ENCODE measurements at places on chromosomes 12 and 14.

DNA sequence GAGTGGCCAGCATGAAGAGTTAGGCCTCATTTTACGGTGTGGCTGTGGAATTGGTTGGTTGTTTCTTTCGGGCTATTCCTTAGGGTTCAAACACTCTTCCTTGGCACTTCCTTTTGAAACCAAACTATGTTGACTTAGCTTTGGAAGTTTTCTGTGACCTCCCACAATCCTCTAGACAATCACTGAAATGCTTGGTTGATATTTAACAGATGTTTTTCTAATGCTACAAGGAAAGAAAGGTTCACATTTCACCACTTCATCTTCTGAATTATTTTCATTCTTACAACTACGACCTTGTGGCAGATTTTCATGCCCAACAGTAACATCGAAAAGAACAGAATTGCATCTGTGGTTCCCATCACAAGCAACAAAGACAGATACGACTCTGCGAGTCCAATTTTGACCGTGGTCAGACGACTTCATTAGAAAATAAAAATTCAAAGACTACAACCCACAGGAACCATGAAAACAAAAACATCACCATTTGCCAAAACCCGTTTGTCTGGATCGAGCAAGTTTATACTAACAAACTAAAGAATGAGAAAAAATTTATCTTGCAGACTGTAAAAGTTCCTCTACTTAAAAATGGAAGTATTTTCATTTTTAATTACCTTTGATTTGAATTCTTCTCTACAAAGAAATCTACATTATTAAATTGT, 16.9 kb downstream of the PRKAB1 start:
- DNase-seq: no peak

DNA sequence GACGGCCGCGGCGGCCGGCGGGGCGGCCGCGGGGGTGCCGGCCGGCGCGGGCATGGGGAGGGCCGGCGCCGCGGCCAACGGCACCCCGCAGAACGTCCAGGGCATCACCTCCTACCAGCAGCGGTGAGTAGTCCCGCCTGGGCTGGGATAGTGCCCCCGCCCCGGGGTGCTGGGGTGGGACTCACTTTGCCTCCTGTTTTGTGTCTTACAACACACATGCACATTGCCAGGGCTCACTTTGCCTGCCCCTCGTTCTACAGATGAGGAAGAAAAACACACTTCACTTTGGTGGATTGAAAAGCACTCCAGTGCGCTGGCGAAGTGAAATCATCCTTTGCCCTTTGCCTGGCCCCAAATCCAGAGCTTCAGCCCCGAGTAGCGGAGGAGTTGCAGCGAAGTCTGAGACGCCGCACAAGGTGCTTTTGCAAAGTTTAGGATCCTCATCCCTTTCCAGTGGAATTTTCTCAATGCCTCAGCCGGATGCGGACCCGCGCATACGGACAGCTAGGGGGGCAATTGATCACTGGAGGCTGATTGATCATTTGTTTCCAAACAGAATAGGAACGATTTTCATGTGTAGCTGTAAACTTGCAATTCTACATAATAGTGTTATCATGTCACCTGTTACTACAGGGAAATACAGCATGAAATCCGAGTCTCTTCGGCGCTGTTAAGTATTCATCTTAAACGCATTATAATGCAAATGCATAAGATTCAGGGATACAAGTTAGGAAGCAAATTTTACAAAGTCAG, 3.6 kb upstream of the NPAS3 start:
- DNase-seq: peak; percentile 28

DNA sequence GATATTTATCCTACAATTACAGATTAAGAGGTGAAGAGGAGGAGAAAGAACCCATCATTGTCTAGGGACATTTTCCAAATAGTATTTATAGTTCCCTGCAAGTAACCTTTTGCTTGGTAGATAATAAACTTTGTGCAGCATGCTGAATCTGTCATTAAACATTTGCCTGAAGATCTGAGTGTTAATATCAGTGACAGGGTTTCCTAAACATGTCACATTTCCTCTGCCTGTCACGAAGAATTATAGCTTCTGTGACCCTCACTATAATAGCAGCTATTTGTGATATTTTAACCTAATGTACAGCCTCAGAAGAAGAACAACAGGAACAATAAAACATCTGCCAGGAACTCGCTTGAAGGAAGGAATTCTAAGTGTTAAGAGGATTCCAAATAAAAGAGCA, 350.3 kb downstream of the GXYLT1 start:
- DNase-seq: no peak

DNA sequence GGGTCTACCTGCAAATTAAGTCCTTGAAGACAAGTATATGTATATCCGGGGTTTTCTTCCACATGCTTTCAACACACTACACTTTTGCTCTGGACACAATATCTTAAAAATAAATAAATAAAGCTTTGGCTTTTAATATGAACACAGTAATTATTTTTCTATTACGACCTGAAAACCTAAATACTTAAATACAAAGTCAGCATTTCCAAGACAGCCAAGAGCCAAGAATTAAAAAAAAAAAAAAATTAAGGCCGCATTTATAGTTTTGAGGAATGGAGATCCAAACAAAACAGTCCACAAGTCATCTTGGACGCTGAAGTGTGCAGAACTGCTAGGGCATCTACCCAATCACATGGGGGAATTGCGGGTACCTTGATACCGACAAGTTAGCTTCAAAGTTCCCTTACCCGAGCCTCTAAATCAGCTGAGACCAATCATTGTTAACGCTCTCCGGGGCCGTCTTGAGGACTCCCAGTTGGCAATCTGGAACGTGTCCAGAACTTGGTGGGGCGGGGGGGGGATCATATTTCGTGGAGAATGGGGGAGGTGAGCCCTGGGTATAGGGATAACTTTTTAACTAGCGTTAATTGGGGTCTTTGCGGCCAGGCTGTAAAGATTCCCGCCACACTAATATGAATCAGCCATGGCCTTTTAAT, 731 bp upstream of the PCNX4 start:
- no peak for DNase-seq

GRCh38 chr14:61973981-61974380, 211.8 kb downstream of the SNAPC1 start:
- DNase-seq: no peak

DNA sequence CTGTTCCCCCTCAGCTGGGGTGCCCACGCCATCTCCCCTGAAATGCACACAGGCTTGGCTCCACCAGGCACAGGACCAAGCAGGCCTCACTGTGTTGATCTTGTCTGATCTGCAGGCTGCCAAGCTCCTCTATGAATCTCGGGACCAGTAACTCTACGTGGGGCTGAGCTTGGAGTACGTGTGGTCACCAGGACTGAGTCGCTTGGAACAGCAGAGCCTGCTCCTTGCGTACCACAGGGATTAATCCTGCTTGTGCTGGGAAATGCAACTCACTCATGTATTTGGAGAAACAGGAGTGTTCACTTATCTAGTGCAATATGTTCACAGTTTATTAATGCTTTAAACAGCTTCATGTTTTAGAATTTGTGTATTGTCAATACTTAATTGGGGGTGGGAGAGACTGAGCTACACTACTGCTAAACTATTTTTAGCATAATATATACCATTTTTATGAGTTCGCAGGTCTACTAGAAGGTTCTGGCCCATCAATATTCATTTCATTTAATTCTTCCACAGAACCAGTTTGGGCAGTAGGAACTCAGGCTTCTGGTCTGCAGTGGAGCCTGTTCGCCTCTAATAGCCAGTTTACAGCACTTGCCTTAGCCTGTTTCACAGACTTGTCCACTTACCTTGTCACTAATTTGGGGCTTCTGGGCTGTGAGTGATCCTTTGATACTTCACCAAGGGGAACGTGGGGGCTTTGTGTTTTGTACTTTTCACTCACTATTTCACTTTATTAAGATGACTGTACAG, 17.4 kb downstream of the ZFYVE21 start:
- no peak for DNase-seq

GRCh38 chr12:726281-727140, 25.9 kb upstream of the WNK1 start:
- no peak for DNase-seq

DNA sequence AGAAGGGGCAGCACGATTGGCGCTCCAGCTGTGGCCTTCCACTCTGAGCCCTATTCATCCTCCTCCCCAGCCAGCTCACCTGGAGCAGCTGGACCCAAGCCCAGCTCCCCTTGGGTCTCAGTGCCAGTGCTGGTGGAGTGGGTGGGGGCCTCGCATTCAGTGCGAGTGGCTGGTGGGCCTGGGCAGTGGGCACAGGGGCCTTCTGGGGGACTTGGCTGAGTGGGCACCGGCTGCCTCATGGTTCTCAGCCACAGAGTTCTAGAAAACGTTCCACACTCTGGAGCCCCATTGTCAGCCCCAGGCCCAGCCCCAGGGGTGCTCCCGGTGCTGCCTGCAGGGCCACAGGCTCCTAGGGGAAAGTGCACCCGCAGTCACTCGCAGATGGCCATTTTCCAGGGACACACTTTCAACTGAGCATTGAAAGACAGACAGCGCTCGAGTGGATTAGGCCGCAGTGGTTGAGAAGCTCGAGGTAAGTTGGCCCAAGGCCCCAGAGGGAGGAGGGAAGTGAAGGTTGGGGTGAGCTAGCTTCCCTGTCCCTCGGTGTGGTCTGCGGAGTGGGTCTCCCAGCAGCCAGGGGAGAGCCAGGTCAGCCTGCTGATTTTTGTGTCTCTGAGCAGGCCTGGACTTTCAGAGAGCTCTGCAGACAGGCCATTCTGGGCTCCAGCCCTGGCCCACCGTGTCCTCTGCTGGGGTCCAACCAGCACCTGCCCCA, 3.8 kb downstream of the CLBA1 start:
- no peak for DNase-seq

DNA sequence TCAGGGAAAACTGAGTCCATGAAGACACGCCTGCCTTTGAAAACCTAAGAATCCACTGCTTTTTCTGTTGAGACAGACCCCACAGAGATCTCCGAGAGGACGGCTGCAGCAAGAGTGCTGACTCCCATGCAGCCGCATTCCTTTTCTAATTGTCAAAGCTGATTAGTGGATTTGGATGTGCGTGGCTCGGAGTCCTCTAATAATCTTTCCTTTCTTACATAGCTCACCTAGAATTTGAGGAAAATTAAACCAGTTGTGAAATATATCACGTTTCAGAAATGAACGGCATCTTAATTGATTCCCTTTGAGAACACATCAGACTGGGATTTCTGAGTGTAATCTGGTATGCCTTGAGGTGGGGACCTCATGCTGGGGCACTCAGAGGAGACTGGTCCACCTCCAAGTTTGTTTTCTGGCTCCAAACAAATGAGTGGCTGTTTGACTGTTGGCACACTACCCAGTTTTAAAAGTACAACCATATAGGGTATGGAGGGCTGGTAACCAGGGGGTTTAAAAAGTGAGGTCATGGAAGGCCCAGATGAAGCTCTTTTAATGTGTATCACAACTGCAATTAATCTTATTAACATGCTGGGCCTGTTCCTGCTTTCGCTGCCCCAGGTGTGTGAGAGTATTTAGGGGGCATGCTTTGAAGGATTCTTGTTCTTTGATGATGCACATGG, 63.3 kb downstream of the RASSF3 start:
- no peak for DNase-seq

DNA sequence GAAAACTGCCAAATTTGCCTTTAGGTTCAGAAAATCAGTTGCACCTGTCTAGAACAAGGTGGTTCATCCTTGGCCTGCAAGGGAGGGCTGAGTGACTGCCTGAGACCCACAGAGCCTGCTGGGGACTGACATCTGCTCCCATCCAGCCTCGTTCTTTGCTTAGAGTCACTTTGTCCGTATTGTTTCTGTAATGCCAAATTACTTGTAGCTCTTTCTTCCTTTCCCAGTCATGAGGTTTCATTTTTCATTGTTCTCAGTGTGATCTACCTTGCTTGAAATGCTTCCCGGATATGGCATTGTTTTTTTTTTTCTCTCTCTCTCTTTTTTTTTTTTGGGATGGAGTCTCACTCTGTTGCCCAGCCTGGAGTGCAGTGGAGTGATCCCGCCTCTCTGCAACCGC, 21.3 kb downstream of the TSPAN9 start:
- DNase-seq: no peak

GRCh38 chr12:16329594-16329993, 17.9 kb upstream of the MGST1 start:
- no peak for DNase-seq

DNA sequence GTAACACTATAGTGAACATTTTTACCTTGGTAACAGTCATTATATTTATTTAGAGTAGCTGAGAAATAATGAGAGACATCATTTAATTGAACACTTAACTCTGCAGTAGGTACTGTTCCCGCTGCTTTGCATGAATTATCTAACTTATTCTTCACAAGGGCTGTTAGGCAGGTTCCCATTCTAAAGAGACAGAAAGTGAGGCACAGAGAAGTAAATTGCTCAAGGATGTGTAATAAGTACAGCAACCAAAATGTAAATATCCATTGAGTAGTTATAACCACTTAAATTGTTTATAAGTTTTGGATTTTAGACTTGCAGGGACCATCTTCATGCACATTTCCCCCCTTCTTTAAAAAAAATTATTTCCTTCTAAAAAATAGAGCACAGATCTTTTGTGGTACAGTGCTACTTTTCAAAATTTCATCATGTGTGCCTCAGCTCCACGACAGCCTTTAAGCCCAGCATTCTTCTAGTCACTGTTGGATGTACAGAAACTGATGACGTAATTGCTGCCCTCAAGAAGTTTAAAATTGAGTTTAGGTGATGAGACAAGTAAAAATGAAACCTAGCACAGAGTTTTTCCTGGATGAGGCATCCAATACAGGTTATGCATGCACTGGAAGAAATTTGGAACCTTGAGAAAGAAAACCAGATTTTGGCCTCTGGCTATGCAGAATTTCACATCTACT, 6.0 kb upstream of the MANSC4 start:
- DNase-seq: no peak

- DNase-seq: no peak
Observed at GRCh38 chr12:45418520-45418919, 202.6 kb downstream of the ANO6 start.

GRCh38 chr12:18146363-18146762, 56.4 kb upstream of the RERGL start:
- DNase-seq: no peak

- no peak for DNase-seq
Observed at GRCh38 chr14:105102361-105102870, 37.2 kb upstream of the GPR132 start.

DNA sequence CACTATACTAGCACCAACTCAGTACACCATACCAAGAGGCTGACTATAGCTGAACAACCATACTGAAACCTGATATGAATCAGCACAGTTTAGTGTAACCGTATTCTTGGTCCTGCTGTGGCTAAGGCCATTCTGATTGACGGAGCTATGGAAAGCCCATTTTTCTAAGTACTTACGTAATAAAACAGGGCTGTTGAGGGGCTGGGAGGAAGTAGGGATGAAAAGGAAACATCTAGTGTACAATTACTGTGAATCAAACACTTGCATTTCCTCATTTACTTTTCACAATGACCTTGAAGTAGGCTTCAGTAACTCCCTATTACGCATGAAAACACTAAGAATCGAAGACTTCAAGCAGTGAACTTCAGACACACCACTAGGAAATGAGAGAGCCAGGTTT, 198.2 kb downstream of the BTG1 start:
- DNase-seq: no peak

Measured in activated naive CD8-positive, alpha-beta T cell treated with anti-CD3 and anti-CD28 coated beads, Interleukin-2, amount 10 ng/mL, durations not matched to agents 7 days and 5 days (primary cell).